ENCODE measurements at places on chromosomes 16 and 17.

DNA sequence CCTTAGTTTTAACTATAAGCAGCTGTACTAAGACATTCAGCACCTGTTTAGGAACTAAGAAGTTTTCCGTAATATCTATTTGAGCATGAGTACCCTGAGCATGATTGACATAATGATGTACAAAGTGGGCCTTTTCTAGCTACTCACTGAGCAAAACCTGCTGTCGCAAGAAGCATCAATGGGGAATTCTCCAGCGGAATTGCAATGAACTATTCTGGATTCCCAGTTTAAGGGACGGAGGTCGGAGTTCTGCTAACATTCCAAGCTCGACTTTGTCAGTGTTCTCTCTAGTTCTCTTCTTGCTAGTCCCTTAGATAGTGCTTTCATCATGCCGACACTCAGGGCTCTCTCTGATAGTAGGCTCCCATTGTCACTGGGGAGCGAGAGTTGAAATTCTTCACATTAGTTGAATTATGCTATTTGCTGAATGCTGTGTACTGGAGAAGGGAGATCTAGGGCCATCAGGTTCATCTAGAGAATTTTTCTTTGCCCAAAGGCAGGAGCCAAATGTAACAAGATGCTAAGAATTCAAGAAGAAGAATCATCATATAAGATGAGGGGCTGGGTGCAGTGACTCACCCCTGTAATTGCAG lies 40.2 kb upstream of the MYH2 start:
- DNase-seq, result no peak

GRCh38 chr17:50350733-50351132 lies 4.8 kb downstream of the XYLT2 start:
- DNase-seq, result no peak

DNA sequence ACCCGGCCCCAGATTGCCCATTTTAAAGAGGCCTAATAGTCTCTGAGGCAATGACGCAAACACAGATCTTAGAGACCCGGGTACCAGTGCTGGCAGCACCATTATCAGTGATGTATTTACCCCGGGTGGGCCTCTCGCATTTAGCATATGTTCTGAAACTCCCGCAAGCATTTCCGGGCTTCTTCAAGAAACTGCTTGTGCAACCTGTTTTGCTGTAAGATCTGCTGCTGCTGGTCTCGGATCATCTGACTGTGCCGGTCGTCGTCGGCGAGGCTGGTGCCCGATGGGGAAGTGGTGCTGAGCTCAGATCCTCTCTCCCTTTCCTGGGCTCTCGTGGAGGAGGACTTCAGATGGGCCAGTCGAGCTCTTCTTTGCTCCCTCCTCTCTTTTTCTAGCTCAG lies 12.5 kb downstream of the CEP295NL start:
- no peak for DNase-seq

- DNase-seq, result no peak
Observed at GRCh38 chr16:21281698-21282389, 3.8 kb upstream of the CRYM start.

DNA sequence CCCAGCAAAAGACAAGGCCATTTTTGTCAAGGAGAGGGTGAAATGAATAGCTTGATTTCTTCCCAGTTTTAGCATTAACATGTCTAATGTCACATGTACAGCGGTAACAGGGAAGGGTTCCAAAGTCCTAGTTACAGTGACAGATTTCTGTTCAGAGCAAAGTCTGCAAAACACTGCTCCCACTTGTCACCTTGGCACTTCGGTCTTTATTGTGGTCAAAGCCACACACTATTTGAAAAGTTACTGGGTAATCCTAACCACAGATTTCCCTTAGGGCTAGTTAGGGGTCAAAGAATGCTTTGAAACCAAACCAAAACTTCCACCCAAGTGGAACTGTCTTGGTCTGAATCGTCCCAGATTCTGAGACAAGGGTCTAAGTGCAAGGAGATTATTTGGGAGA lies 455.6 kb downstream of the HS3ST3B1 start:
- no peak for DNase-seq

GRCh38 chr17:66724581-66725341 lies 110.2 kb upstream of the CACNG5 start:
- DNase-seq, result no peak

DNA sequence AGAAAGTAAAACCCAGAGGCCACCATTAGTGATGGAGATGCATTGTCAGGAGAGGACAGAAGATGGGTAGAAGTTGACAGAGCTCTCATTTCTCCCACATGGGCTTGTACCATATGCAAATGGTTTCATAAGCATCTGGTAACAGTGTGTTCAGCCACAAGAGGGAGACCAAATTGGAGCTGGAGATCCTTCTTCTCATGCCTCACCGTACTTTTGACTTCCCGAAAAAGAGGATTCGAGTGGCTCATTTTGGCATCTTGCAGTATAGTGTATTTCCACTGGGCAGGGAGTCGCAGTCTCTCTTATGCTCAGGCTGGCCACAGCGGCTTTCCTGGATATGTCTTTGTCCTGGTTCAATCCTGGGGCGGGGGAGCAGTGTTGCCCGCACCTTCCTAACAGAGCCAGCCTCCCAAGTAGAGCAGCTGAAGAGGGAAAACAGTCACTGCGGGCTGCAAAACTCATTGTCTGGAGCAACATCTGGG lies 23.8 kb downstream of the TBC1D3B start:
- DNase-seq, result peak; percentile 13

GRCh38 chr17:35291802-35292201 lies 48.9 kb downstream of the SLFN5 start:
- no peak for DNase-seq

DNA sequence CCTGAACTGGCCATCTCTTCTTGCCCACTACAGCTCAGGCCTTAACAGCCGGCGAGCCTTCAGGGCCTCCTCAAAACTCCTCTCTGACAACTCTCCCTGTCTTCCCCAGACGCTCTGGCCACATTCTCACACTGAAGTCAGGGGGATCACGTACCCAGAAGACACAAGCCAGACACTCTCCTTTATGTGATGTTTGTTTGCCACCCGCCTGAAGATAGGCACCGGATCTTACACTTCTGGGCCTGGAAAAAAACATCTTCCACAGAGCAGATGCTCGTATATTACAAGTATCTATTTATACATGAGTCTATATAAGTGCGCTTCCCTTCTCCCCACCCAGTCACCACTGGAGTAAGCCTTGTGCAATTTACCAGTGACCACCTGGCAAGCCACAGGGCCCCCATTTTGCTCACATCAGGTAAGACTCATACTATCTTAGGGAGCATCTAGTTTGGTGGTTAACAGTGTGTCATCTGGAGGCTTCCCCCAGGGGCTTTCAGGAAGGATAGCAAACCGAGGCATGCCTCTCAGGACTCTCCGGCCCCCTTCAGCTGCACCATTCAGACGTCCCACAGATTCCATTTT lies 349.4 kb downstream of the SOX9 start:
- no peak for DNase-seq

GRCh38 chr17:82105882-82106687 lies 8.0 kb upstream of the FASN start:
- DNase-seq, result no peak

DNA sequence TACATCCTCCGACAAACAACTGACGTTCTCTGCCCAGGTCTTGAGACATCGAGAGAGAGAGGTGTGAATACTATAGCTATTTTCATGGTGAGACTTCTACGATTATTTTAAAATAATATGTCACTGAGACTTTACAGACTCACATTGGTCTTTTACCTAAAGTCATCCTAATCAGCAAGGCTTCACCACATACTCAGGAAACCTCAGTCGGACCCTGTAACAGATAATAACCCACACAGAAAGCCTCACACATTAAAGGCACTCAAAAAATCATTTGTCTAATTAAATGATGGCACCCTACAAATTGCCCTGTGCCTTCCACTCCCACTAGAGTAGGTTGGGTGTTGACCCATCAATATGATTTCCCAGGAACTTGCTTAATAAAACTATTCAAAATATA lies 19.8 kb upstream of the SLC39A11 start:
- no peak for DNase-seq

GRCh38 chr16:65342231-65342866 lies 220.5 kb upstream of the CDH11 start:
- DNase-seq, result no peak

DNA sequence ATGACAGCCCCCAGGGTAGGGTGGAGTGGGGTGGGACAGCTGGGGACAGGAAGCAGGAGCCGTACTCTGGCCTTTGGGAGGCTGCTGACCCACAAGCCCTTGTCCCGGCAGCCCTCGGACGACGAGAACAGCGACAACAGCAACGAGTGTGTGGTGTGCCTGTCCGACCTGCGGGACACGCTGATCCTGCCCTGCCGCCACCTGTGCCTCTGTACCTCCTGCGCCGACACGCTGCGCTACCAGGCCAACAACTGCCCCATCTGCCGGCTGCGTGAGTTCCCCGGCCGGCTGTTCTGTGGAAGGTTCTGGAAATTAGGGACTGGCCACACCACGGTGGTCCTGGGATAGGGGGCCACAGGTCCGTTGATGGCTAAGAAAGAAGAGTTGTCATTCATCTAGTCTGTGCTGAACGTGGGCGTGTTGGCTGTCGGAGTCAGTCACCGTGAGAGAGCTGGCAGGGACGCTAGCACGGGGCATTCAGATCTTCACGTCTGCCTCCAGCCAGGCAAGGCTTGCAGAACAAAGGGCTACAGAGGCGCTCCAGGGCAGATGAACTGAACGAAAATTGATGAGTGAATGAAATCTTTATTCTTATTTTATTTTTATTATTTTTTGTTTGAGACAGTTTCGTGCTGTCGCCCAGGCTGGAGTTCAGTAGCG lies 19.8 kb upstream of the NUDT16L1 start:
- DNase-seq, result no peak

All from anterior cingulate cortex (tissue), 58 donors.